ENCODE measurements at places on chromosomes 16 and 17. TPM values are rescaled to one million over a fixed set of nuclear protein-coding genes. Genes with fewer than 3 reads are reported as not detected.
A peak's percentile ranks its signal among the peaks of the same experiment; 100 is the strongest.

DNA sequence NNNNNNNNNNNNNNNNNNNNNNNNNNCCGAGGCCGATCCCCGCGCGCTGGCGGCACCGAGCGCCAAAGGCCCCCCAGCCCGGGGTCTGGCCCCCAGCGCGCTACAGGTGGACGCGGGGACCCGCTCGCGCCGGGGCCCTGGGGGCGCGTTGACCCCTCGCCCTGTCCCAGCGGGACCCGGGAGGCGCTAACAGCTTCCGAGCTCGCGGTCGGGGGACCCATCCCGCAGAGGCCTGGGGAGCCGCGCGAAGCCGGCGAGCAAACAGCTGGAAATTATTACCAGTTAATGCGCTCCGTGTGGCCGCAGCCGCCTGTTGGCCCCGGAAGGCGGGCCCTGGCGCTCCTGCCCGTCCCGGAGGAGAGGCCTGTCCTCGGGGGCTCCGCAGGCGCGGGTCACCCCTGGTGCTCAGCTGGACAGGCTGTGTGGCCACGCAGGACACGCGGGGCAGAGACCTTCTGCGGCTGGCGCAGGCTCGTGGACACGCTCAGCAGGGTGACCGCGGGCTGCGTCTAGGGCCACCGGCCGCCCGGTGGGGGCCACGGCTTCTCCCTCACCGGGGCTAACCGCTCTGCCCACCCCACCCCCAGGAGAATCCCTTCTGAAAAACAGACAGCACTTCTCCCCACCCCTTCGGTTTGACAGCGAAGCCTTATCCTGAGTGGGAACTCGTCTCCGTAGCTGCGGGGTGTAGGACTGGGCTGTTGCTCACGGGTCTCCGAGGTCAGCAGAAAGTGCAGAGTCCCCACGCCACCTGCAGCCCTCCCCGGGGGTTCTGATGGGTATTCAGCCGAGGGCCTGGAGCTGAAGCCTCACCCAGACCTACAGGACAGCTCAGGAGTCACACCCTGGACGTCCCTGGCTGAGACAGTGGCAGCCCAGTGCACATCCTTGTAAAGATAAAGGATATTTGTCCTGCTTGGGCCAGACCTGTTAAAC, 138.7 kb upstream of the RPH3AL start:
- peak; percentile 57 for DNase-seq

- DNase-seq: no peak
These were observed 25.6 kb upstream of the BHLHA9 start for GRCh38 chr17:1244606-1245012.

GRCh38 chr17:80625627-80626026, 81.0 kb downstream of the RPTOR start:
- no peak for DNase-seq

DNA sequence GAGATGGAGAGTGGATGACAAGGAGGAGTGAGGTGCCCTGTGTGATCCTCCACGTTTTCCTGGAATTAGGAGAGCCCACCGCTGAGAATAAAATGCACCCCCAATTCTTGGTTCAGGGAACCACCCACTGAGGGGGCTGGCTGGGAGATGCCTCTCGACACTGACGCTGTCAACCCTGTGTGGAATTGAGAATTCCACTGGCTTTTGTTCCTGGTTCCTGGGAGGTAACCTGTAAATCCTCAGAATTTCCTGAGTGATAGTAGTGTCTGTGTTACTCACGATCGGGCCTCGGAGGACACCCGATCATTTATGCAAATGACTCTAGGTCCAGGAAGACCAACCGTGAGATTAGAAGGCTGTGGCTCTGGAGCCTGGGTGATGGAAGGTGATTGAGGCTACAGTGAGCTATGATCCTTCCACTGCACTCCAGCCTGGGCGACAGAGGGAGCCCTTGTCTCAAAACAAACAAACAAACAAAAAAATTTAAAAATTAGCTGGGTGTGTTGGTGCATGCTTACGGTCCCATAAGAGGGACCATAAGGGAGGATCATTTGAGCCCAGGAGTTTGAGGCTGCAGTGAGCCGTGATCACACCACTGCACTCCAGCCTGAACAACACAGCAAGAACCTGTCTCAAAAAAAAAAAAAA, 11.7 kb upstream of the PRPSAP1 start:
- DNase-seq: no peak

GRCh38 chr16:87115646-87116045, 201.5 kb downstream of the C16orf95 start:
- DNase-seq: no peak

DNA sequence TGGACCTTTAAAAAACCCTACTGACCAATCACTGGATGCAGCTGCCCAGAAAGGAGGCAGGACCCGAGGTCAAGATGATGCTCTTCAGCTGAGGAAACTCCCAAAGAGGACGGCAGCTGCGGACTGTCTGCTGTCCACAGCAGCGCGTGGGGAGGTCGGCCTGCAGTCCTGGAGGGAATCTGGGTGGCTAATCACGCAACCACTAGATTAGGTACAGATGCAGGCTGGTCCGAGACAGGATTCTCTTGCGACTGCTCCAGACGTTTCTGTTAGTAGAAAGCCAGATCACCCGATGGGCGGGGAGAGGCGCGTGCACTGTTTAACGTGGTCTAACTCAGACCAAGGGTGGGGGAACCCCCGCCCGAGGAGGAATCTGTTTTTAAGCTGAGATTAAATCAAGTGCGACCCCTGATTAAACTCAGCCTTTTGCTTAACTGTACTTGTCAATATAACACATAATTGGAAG, 8.8 kb downstream of the CTRB2 start:
- no peak for DNase-seq

DNA sequence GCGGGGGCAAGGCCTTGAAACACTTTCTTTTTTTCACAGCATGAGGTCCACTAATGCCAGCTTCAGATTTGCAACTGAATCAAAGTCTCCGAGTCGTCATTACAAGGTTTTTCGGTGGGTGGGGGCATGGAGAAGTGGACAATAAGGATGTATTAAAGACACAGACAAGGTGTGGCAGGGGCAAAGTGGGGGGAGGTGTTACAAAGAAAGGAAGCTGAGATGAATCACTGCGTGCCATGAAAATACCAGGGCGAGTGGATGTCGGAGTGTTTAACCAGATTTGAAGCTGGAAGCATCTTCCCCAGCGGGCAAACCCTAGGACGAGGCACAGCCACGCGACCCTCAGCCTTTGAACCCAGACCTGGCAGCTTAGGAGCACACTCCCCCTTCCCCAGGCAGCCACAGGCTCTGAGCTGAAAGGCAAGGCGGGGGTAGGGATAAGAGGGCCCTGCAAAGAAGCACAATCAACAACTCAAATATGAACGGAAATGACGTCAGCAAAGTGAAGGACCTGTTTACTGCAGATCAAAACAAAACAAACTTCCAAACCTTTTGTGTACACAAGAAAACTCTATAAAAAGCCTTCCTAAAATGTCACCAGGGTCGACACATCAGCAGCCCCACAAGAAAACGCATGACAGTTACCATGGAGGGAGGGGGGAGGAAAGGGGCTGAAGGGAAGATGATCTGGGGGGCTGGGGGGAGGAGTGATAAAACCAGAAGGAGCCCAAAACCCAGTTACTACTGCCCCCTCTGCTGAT, 5.6 kb upstream of the ZFHX3 start:
- DNase-seq: no peak

DNA sequence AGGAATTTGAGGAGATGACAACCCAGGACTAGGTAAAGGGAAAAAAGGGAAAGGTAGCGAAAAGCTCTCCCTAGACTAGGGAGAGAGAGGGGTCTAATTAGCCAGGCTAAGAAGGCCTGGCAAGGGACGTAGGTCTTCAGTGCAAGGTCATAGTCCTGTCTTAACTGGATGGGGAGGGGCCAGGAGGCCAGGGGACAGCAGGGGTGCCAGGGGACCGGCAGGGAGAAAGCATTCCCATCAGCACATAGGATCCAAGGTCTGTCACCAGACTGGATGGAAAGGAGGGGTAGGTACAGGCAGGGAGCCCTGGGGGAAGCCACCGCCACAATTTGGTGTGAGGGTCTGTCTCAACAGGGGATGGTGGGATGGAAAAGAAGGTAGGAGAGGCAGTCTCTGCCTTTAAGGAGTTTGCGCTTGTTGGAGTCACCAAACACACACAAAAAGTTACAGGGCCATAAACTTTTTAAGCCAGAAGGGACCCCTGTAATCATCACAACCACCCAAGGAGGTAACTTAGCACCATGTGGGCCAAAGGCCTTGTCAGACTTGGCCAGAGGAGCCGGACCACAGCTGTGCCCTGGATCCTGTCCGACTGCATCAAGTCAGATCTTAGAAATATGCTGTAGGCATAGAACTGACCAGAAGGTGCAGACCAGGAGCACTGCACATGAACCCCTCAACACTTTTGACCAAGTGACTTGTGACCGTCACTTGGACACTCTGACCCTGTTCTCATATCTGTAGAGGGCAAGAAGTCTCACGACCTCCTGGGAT, 10.0 kb downstream of the AXIN2 start:
- DNase-seq: peak; percentile 34

GRCh38 chr17:35448214-35448898, at the start of gene SLFN13:
TSS of gene SLFN13 (minus strand) at chr17:35448766. CDS start at chr17:35445680, 3,086 bp downstream.
- DNase-seq: peak; percentile 69

The RPH3AL gene
- 2.0 TPM for total RNA-seq

The B4GALNT2 gene
- total RNA-seq: not detected

The MGAT5B gene
- 0.46 TPM for total RNA-seq
